Foreskin fibroblast (primary cell): ENCODE measurements at places on chromosomes 12 and 14.
A peak's percentile ranks its signal among the peaks of the same experiment; 100 is the strongest.

GRCh38 chr12:92335831-92336230, 190.2 kb upstream of the BTG1 start:
- no peak for DNase-seq

- no peak for DNase-seq
Measured at GRCh38 chr14:68983191-68983590, 4.1 kb upstream of the ACTN1 start.

- DNase-seq, result no peak
Measured at GRCh38 chr12:110345963-110346362, 57.5 kb downstream of the ANAPC7 start.

GRCh38 chr14:72901361-72901760, 7.5 kb upstream of the DPF3 start:
- no peak for DNase-seq

DNA sequence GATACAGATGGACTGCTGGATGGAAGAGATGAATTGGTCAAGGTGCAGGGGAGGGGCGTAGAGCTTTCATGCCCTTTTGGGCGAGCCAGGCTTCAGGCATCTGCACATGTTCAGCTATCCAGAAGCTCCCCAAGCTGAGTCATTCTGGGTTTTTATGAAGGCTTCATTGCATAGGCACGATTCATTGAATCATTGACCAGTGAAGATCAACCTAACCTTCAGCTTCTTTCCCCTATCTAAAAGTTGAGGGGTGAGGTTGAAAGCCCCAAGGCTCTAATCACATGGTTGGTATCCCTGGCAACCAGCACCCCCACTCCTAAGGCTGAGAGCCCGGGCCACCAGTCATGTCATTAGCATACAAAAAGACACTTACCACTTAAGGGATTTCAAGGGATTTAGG, 36.3 kb downstream of the RPS29 start:
- peak; percentile 72 for DNase-seq

- DNase-seq, result no peak
Measured at GRCh38 chr12:111204788-111205241, 164.1 kb downstream of the PHETA1 start.

DNA sequence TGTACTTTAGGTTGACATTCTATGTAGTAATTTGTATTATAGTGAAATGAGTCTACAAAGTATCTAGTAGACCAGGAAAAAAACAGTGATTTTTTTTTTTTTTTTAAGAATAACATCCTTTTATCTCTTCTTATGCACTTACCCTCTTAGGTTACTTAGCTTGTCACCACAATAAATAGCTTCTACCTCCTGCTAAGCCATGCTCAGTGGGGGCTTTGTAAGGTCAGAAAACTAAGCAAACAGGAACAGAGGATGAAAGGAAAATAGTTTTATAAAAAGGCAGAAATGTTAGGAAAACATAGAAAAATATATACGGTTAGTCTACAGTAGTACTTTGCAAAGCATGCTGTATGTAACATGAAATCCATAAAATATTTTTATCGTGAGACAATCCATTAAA, 385.3 kb upstream of the ATXN7L3B start:
- no peak for DNase-seq

DNA sequence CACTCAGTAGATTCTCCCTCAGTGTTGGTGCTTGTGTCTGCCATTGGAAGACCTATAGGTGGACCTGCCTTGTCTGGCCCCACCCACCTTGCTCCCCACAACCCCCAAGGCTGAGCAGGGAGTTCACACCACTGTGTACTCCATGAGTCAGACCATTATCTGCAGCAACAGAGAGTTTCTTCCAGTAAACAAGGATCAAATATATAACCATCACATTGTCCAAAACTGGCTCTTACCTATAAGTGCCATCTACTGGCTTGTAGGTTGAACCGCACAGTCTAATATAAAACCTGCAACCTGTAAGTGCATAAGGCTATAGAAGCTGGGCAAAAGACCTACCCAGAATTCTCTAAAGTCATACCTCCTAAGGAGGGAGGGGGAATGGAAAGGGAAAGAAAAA, 7.9 kb downstream of the TAS2R13 start:
- no peak for DNase-seq

DNA sequence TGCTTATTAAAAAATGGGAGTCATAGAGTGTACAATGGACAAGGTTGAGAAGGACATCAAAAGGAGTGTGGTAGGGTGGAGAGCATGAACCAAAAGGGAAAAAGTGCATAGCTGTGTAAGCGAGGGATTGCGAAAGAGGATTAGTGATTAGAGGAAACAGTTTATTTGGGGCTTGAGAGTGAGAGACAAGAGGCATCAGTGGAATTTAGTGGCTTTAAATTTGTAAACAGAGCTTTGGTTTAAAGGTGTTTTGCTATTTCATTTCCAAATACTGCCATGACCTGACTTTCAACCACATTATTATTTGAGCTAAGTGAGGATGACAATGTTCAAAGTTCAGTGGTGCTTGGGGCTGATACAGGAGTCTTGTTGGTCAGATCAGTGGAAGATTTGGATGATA, 53.4 kb downstream of the SLC16A7 start:
- peak; percentile 37 for DNase-seq

DNA sequence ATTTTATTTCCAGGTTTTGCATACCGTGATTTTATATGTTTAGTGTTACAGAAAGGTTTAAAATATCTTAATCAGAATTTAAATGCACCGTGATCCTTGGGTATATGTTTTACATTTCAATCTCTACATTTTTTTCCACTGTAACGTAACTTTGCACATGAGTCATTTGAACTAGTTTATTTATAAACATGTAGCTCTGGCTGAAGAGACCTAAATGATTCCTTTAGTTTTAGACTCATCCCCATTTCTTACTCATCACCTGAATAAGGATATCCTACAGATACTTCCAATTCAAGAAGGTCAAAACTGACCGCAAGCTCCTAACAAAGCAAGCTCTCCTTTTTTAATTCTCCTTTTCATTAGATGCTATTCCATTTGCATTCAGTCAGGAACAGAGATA, 42.7 kb upstream of the SLC6A15 start:
- no peak for DNase-seq

DNA sequence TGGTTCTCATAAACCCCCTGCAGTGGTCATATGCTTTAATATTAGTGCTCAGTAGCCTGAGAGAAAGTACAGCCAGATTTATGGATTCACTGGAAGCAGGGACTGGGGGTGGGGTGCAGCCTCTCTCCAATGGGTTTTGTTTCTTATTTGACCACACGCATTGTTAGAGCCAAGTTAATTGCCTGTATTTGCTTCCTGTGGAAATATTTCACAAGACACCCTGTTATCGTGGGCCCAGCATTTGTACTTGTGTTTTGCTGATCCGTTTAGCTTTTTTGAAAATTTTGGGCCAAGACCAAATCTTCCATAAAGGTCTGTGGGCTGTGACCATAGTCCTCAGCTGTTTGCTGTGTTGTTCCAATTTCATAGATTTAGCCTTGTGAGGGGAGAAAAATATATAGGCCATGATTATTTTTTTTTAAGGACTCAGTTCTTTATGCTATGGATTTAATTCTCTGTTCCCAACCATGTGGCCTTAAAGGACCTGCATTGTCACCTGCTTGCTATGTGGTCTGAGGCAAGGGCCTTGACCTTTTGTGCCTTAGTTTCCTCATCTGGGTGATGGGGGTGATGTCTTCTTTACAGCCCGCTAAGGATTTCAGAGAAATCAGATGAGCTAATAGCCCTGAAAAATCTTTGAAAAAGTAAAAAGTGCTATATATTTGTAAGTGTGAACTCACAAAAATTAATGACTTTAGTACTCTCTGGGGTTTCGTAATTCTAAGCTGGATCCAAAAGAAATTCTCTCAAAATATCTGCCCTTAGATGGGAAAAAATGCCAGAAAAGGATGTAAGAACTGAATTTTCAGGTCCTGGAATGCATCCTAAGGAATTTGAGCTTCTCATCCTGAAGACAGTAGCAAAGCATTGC, 370.2 kb downstream of the DPF3 start:
- DNase-seq, result no peak

GRCh38 chr12:65825507-65826352, 1.4 kb downstream of the HMGA2 start:
- no peak for DNase-seq

GRCh38 chr14:22551605-22551997, 37.4 kb downstream of the DAD1 start:
- DNase-seq, result no peak

DNA sequence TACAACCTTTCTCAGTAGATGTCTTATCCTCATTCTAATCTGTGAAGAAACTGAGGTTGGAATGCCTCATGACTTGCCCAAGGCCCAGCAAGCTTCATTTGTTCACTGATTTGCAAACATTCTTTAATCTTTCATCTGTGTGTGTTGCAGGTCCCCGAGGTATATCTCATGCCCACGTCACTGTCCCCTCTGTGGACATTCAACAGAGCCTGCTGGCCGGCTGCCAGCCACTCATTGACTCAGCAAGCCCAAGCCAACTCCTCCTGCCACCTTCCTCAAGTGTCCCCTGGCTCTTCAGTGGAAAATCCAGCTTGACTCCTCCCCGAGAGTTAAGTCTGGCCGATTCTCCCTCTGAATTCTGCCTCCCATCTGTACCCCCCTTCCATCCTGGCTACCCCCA, 1.9 kb upstream of the DCAF4 start:
- DNase-seq, result no peak

GRCh38 chr12:124677552-124678356, 110.3 kb upstream of the NCOR2 start:
- no peak for DNase-seq

DNA sequence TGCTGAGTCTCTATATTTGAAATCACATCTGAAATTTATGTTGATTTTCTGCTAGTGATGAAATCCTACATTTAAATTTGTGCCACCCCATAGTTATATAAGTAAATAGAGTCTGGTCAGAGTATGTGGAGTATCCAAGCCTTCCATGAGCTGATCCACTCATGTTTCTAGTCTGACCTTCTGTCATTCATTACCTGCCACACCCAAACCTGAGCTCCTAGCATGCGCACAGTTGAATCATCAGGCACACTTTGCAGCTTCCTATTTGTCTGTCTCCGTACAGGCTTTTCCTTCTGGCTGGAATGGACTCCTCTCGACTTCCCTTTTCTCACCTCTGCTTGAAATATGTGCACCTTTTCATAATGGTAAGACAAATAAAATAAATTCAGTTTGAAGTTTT, 45.3 kb upstream of the LRIG3 start:
- no peak for DNase-seq
